NCI-H1048 (cell line): ENCODE measurements at places on chromosomes 16 and 17.

- DNase-seq, result no peak
Measured at GRCh38 chr16:19882186-19882585, 2.5 kb downstream of the GPRC5B start.

GRCh38 chr17:72635034-72635635, 457.4 kb downstream of the SLC39A11 start:
- DNase-seq, result no peak

DNA sequence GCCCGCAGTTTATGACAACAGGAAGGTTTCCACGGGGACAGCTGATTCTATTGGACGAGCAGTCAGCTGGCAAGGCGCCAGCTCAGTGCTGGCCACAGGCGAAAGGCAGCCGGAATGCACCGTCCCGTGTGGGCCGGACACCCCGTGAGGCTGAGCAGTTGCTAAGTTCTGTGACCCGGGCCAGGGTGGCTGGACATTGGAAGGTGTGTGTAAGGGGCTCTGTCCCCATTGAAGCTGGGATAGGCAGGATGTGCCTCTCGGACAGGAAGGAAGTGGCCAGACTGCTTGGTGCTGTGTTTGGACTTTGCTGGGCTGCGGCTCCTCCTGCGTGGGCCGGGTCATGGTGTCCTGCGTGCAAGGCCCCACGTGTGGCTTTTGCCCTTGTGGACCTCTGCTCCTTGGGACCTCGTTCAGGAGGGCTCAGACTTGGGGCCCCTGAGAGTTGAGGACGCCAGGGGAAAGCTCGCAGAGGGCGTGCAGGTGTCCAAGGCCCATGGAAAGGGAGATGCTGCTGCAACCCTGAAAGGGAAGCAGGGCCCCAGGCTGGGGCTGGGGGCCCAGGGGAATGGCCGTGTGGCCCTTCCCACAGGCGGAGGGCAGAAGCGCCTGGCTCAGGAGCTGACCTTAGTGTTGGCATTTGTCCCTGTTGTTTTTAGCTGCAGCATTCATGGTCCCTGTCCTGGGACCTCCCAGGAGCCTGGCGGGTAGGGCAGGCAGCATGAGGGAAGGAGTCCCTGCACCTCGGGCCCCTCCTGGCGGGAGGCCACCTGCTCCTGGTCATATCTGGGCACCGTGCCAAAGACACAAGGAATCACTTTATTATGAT, 10.0 kb downstream of the BAIAP2 start:
- DNase-seq, result no peak

DNA sequence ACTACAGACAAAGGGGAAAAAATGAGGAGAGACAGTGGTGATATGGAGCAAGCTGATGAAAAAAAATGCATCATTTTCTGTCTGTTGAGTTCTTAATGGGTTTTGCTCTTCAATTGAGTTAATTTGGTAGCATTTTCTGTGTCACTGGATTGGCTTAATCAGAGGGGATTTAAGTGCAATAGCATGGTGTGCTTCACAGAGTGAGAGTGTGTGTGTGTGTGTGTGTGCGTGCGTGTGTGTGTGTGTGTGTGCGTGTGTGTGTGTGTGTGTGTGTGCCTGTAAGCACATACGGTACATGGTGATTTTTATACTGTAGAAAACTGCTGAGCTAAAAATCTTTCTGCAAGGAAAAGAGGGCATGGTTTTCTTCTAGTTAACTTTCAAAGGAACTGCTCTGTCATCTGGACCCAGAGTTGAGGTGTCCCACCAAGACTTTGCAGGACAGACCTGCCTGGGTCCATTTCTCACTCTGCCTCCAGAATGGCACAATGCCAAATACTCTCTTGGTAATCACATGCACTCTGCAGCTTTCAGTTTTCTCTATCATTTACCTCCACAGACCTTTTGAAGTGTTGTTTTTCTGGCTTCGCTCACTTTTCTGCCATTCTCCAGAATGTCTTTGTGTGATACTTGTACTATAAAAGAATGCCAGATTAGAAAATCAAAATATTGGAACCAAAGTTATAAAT, 952.6 kb upstream of the SOX9 start:
- DNase-seq, result no peak

GRCh38 chr17:68461589-68461988, 4.3 kb upstream of the WIPI1 start:
- DNase-seq, result no peak

- no peak for DNase-seq
Measured at GRCh38 chr16:56824331-56824730, 40.7 kb upstream of the SLC12A3 start.

DNA sequence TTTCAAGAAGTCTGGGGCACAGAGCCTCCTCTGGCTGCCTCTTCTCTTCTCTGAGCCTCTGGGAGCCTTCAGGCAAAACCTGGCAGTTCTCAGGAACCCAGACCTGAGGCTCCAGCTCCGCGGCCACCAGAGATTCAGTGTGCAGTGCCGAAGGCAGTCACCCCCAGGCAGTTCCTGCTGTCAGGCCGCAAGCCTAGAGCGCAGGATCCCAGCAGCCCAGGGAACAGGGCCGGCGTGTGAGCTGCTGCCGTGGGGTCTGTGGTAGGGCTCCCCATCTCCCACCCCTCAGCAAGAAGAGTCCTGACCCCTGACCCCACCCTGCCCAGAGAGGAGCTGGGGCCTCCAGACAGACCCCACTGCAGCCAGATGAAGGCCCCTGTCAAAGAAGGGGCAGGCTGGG, 78.2 kb downstream of the AMFR start:
- no peak for DNase-seq

DNA sequence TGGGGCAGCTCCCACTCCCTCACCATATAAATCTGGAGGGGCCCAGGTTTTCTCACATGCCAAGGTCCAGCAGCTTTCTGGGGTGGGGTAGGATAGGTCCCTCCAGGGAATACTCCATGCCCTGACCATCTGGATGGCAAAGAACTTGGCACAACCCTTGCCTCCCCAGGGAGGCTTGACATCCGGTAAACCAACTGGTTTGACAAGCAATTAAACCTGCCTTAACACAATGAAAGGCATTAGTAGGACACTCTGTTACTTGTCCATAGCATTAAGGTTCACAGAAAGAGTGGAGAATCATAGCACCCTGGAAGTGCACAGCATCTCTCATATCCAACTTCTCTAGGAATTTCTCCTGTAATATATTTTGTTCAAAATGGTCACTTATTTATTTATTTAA, 63.9 kb upstream of the MAF start:
- no peak for DNase-seq
